Naive thymus-derived CD8-positive, alpha-beta T cell (primary cell): ENCODE measurements at places on chromosomes 1 and 21. TPM values are rescaled to one million over a fixed set of nuclear protein-coding genes. Genes with fewer than 3 reads are reported as not detected.

The C1orf174 gene
- 27.6 TPM for polyA plus RNA-seq

The ACOT11 gene
- 0.07 TPM for polyA plus RNA-seq

The CD5L gene
- polyA plus RNA-seq: not detected

The EXO5 gene
- polyA plus RNA-seq: 7.8 TPM

The GPR157 gene
- polyA plus RNA-seq: 3.1 TPM

The FABP3 gene
- not detected for polyA plus RNA-seq

The F3 gene
- polyA plus RNA-seq: not detected

The TXNIP gene
- polyA plus RNA-seq: 5,016 TPM

The CD53 gene
- polyA plus RNA-seq: 820 TPM

The FAM131C gene
- polyA plus RNA-seq: not detected

The BNIPL gene
- 0.30 TPM for polyA plus RNA-seq

The GPR137B gene
- 9.0 TPM for polyA plus RNA-seq

The NLRP3 gene
- polyA plus RNA-seq: 2.4 TPM

The ROR1 gene
- not detected for polyA plus RNA-seq

The HSD3B1 gene
- not detected for polyA plus RNA-seq

The UMODL1 gene
- polyA plus RNA-seq: 0.03 TPM

The B3GALT2 gene
- polyA plus RNA-seq: 0.07 TPM

The HSD3B2 gene
- polyA plus RNA-seq: not detected

The ITGB2 gene
- polyA plus RNA-seq: 423 TPM

The NTRK1 gene
- 0.25 TPM for polyA plus RNA-seq

The STYXL2 gene
- not detected for polyA plus RNA-seq

The ETV3L gene
- polyA plus RNA-seq: not detected

The CDC20 gene
- not detected for polyA plus RNA-seq

The GJA9 gene
- not detected for polyA plus RNA-seq

The DISP3 gene
- 0.09 TPM for polyA plus RNA-seq

The TATDN3 gene
- 18.0 TPM for polyA plus RNA-seq

The WASF2 gene
- 68.5 TPM for polyA plus RNA-seq

The TMCO4 gene
- polyA plus RNA-seq: 10.5 TPM

The RIPPLY3 gene
- polyA plus RNA-seq: not detected

The DENND2D gene
- 395 TPM for polyA plus RNA-seq

The TRAF3IP3 gene
- polyA plus RNA-seq: 333 TPM

The IBA57 gene
- 4.2 TPM for polyA plus RNA-seq

The TIAM1 gene
- 4.0 TPM for polyA plus RNA-seq

The HEYL gene
- polyA plus RNA-seq: 0.30 TPM

The GBP7 gene
- not detected for polyA plus RNA-seq

The KIAA0319L gene
- 16.0 TPM for polyA plus RNA-seq

The TPTE gene
- polyA plus RNA-seq: not detected

The FHAD1 gene
- not detected for polyA plus RNA-seq

The CYP4A11 gene
- not detected for polyA plus RNA-seq

The OR6N1 gene
- polyA plus RNA-seq: not detected

The TCP10L gene
- 0.33 TPM for polyA plus RNA-seq

The GNAT2 gene
- polyA plus RNA-seq: not detected

The FGR gene
- 1.8 TPM for polyA plus RNA-seq

The TMPRSS15 gene
- not detected for polyA plus RNA-seq

The DIRAS3 gene
- not detected for polyA plus RNA-seq

The DMRTA2 gene
- not detected for polyA plus RNA-seq

The TNFRSF9 gene
- polyA plus RNA-seq: 0.24 TPM

The IQCC gene
- polyA plus RNA-seq: 0.73 TPM

The RAD54L gene
- polyA plus RNA-seq: not detected

The CRB1 gene
- polyA plus RNA-seq: 0.42 TPM

The MCOLN3 gene
- not detected for polyA plus RNA-seq
